ENCODE measurements at places on chromosomes 11 and 22.

DNA sequence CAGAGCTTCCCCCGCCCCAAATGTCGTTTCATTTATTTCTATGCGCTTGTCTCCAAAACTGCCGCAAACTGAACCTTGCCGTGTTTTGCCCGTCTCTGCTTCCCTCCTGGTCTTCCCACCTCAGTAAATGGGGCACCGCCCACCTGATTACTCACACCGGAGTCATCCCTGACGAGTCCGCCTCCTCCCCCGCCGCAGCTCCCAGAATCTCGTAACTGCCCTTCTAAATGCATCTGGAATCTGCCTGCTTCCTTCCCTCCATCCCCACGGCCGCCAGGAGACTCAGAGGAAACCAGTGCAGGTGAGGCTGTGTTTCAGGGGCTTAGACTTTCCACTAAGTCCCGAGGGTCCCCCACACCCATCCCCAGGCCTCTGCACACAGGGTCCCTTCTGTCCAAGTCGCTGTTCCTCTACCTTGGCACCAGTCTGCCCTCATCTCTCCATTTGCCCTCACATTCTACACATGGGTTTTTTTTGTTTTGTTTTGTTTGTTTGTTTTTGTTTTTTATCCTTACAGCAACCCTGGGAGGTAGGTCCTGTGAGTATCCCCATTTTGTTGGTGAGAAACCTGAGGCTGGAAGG lies 62.6 kb upstream of the PHF21B start:
- DNase-seq, result no peak

DNA sequence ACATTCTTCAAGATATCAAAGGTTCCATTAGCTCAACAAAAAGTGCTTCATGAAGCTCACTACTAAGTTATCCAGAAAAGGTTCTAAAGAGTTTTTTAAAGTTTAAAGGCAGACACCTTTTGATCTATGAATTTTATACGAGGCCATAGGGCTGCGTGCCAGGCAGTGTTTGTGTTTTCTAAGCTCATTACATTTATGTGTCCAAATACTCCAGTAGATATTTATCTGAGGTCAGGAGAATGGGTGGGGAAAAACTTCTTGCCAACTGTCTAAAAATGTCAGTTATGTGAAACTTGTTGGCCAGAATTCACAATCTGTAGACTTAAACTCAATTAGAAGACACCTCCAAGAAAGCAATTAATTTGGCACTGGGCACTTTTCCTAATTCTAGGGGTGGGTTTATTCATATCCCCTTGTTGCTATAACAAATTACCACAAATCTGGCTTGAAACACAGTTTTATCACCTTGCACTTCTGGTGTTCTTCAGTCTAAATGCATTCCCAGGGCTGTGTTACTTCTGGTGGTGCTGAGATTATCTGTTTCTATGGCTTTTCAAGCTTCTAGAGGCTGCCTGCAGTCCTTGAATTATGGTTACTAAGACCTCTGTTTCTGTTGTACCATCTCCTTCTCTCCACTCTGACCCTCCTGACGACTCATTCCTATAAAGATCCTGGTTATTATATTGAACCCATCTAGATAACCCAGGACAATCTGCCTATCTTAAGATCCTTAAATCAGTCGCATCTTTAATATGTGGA lies 1030.4 kb upstream of the CNTN5 start:
- no peak for DNase-seq

- no peak for DNase-seq
Measured at GRCh38 chr22:46381142-46381541, 45.6 kb downstream of the TRMU start.

DNA sequence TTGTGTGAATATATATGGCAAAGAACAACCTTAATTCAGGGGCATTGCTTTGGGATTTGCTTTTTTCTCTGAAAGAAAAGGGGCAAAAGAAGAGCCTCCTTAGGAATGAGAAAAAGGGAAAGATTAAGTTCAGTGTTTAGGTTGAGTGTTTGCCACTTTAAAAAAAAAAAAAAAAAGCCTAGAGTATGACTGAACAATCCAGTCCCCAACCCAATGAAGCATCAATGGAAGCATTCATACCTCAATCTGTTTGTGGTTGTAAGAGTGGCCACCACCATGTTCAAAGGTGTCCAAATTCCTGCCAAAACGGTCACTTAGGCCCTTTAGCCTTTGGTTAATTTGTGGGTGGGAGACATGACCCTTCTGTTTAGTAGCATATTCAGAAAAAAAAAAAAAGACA lies 260.6 kb downstream of the SOX6 start:
- DNase-seq, result no peak

DNA sequence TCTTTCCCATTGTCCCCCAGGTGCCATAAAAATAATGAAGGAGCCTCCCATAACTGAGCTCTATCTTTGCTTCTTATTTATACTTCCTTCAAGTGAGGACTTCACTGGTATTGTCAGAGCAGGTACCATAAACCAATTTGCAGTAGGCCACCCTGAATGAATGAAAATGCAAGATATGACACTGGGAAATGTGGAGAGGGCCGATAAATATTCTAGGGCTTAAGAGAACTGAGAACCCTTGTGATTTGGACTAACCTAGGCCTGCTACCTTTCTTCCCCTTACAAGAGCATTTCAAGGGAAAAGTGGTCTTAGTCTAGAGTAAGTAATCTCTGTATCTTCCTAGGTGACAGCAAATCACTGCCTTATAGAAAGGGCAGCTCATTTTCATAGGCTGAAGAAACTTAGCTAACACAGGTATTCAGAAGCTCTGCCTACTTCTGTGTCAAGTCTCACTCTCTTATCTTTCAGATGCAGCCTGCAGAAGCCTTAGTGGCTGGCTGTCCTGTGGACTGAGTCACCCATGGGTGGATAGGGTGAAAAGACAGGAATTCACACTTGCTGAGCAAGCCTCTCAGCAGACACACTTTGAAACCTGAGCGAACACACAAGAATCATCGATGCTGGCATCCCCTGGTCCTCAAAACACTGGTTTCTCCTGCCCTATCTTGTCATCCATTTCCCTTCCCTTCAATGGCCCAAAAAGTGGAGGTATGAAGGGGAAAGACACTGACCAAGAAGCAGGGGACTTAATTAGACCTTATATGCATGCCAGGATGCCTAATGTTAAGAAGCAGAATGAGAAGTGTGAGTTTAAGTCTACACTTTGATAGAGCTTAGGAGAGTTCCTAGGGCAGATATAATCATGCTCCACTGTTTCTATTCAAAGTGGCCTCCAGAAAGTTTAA lies 15.2 kb downstream of the NRIP3 start:
- DNase-seq, result no peak

GRCh38 chr11:31443802-31444201 lies 65.6 kb downstream of the IMMP1L start:
- no peak for DNase-seq

DNA sequence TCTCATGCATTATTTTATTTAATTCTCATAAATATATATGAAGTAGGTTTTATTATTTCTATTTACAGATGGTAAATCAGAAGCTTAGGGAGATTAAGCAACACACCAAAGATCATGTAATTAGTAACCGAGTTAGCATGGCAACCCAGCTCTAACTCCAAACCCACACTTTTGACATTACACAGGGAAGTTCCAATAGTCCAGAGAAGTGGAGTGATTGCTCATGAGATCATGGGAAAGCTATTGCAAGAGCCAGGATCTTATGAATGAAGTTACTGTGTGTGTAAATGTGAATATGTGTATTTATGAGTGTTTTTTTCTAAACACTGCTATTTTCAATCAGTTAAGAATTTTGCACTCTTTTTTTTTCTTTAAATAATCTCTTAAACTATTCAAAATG lies 225.8 kb upstream of the KIRREL3 start:
- DNase-seq, result no peak

- no peak for DNase-seq
Measured at GRCh38 chr11:116073854-116074837, 569.9 kb upstream of the CADM1 start.

DNA sequence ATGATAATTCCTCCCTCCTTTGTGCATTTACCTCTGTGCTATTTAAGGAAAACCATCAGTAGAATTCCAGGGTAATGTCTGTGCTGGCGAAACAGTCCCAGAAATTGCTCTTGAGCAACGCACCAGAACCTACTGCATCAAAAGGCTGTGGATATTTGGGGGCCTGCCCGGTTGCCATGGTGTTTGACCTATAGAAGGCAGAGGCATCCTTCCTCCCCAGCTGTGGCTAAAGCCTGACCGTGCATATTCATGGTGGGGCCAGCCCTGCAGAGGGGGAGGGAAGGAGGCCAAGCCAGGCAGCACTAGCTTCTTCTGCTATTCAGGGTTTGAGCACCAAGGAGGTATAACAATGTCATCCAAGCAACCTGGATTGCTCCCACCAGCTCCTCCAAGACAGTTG lies 215.0 kb upstream of the E2F8 start:
- no peak for DNase-seq

GRCh38 chr11:47415949-47416472 lies 7.6 kb downstream of the SLC39A13 start:
- peak; percentile 22 for DNase-seq

DNA sequence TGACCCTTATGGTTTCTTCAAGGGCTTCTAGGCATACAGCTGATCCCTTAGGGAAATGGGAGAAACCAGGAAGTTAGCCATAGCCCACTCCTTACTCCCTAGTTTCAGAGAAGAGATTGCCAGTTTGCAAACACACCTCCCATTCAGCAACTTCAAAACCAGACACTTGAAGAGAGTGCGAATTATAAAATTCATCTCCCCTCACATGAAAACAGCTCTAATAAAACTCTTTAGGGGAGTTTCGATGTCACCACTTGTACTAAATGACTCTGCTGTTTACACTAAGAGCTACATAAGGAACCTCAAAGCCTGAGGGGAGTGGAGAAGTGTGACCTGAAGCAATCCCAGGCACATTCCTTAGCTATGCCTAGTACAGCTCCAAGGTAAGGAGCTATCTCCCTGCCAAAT lies 8.3 kb downstream of the LGR4 start:
- DNase-seq, result no peak

DNA sequence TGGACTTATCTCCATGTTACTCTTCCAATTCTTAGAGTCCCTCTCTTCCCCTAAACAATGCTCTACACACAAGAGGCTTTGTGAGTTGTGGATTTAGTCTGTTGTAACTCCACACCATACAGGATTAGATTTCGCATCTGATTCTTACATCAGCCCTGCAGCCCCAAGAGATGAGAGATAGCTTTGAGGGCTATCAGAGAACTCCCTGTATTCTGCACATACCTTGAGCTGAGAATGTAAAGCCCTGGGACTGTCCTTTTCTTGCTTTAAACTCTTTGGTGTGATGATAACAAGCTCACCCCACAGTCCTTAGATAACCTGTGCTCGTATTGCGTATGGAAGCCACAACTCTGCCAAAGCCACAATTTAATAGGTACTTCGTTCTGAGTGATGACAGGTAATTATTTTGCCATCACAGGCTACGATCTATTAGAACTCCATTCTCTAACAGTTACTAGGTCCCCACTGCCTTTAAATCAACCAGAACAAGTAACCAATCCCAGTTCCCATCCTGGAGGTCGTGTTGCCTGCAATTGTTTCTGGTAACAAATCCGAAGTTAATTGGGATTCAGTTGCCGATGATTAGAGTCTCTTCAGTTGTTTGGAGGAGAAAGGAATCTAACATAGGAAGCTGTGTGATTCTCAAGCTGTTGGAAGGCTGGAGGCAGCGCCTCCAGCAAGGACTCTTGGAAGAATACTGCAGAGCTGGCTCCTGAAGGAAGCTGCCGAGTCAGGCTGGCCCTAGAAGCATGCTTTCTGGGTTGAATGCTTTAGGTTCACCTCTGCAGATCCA lies 1.3 kb upstream of the PARVG start:
- no peak for DNase-seq

- peak; percentile 65 for DNase-seq
Measured at GRCh38 chr11:72040491-72041363, 39.6 kb downstream of the NUMA1 start.

GRCh38 chr11:62172294-62172693 lies 17.7 kb upstream of the SCGB1D1 start:
- DNase-seq, result no peak

- DNase-seq, result peak; percentile 37
Measured at GRCh38 chr11:31643857-31644256, 134.3 kb downstream of the ELP4 start.

GRCh38 chr11:3073029-3073435 lies 15.8 kb upstream of the CARS1 start:
- no peak for DNase-seq

DNA sequence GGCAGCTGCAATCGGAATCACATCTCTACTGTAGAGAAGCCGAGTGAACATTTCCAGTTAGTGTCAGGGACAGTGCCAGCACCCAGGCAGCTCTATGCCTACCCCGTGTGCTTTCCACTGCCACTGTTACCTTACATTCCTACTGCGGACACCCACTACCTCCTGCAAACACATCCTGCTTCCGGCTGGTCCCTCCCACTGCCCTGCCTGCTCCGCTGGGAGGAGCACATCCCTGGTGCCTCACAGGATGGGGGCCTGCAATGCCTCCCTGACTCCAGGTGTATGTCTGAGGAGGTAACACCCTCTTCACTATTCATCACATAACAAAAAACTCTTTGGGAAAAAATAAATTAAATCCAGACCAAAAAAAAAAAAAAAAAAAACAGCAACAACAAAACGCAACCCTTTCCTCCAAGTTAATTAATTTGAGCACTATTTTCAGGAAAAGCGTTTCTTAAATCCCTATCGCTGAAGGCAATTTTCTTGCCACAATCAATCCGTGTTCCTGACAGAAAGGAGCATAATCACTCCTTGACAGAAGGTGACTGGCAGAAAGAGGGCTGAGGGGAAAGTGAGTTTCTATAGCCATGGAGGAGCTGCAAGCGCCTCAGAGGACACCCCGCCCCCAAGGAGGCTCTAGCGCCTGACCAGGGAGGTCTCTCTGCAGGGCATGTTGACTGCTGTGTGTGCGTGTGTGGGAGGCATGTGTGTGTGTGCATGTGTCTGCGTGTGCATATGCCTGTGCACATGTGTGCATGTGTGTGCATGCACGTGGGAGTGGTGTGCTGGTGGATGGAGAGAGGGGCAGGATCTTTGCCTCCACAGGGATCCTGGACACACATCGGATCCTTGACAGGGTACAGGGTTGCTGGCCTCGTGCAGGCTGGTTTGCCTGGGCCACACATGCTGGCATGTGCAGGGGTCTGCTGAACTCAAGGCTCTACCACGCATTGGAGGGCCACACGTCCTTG lies 134.8 kb upstream of the NTM start:
- DNase-seq, result no peak

DNA sequence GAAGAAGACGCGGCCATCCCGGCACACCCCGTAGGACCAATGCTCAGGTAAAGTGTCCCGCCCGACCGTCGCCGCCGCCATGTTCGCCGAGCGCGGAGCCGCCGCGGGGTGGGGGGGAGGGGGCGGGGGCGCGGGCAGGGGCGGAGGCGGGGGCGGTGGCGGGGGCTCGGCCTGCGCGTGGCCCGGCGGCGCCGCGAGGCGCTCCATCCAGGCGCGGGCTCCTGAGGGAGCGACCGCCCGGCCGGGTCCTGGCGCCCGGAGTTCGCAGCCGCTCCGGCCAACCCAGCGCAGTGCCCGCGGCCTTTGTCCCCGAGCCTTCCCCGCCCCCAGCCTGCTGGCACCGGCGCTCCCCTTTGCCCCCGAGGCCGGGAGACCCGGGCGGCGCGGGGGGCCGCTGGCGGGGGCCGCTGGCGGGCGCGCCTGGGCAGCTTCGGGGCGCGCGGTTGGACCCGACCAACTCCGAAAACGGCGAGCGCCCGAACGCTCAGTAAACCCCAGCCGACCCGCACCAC lies at the start of gene PLEKHA7:
TSS of gene PLEKHA7 (minus strand) at position 94 of the 512 bp plus-strand sequence. CDS start at position 81, 13 bp downstream.
- DNase-seq, result no peak

Measured in DMS 273 treated with DMSO at 0.1 percent for 48 hours (cell line).